ENCODE measurements at places on chromosomes 7 and 10.

DNA sequence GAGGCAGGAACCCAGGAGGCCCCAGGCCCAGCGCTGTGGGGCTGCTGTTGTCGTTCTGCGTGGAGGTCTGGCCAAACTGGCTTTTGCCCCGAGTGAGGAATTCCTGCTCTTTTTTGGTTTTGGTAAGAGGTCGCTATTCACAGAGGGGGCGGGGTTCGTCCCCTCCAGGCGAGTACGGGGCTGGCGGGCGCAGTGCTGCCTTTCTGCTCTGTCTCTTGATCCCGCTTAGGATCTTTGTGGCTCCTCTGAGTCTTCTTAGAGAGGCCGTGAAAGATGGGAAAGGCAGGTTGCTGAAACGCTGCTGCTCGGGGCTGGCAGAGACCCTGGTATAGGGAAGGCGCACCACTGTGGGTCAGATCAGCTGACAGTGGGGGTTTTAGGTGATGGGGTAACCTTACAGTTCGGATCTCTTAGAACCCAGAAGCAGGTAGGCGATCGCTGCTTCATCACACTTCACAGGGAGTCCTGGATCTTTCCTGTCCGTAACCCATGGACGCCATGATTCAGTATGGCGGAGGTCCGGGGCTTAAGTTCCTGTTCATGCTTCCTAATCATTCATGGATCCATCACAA, 136.7 kb downstream of the KIF20B start:
- no peak for DNase-seq

GRCh38 chr10:3735175-3735574, 49.8 kb downstream of the KLF6 start:
- no peak for DNase-seq

- no peak for DNase-seq
Observed at GRCh38 chr10:28963539-28964221, 286.4 kb downstream of the BAMBI start.

GRCh38 chr10:90447831-90448230, 410.0 kb downstream of the HTR7 start:
- no peak for DNase-seq

DNA sequence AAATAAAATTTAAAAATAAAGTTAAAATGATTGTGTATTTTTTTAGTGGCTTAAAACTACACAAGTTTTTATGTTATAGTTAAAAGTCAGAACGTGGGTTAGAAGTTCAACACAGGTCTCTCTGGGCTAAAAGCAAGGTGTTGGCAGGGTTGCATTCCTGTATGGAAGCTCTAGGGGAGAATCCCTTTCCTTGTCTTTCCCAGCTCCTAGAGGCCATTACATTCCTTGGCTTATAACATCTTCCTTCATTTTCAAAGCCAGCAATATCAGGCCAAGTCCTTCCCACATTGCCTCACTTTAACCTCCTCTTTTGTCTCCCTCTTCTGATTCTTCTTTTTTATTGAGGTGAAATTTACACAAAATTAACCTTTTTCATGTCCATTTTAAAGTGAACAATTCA, 52.4 kb upstream of the EEPD1 start:
- DNase-seq, result no peak

DNA sequence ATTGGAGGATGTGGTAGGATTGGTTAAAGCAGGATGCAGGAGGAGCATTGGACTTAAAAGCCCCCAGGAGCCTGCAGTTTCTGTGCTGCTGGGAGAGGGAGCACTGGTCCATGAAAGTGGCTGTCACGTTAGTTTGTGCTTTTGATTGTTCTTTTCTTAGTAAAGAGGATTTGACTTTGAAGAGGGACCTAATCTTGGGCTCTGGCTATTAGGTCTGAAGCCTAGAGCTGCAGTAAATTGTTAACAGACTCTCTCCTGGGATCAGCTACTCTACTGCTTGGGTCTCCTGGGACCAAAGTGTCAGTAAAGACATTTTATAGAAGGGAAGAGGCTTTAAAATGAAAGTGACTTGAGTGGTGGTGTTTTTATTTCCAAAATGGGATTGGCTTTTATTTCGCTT, 3.7 kb downstream of the ZFYVE27 start:
- DNase-seq, result no peak

DNA sequence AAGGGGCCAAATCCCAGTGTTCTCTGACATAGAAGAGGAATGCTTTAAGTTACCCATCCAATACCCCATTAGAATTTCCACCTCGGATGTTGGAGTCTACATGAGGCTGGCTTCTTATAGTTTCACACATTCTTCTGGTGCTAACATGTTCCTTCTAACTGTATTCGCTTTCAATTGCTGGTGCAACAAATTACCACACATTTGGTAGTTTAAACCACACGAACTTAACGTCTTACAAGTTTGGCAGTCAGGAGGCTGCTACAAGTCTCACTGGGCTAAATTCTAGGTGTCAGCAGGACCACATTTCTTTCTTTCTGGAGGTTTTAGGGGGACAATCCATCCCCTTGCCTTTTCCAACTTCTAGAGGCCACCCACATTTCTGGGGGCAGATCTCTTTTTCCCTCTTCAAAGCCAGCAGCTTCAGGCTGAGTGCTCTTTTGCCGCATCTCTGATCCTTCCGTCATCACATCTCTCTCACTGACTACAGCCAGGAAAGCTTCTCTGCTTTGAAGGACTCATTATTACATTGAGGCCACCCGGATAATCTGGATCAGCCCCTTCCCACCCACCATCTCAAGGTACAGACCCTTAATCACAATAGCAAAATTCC, 5.1 kb upstream of the MACC1 start:
- no peak for DNase-seq

GRCh38 chr10:71844084-71844483, 7.0 kb downstream of the PSAP start:
- no peak for DNase-seq

DNA sequence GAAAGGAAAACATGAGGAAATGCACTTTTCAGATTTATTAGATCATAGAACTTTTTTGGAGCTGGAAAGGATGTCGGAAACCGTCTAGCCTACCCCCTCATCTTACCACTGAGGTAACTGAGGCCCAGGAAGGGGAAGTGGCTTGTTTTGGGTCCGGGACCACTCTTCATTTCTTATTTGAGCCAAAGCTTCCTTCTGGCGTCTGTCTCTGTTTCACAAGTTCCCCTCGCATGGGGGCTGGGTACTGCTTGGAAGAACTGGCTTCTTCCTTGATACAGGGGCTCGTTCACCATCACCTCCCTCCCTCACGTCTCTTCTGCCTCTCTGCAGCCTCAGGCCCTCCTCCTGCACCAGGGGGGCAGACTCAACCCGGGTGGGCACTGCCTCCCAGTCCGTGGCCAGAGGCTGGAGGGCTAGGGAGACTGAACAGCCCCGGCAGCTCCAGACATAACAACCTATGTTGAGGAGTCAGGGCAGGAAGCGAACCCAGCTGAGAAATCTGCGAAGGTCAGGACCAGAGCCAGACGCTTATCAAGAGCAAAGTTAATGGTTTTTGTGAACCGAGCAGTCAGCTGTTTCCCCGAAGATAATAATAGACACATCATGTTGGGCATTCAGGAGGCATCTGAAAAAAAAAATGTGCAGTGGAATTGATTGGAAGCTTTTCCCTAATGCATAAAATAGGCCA, 12.9 kb downstream of the HTRA1 start:
- DNase-seq, result no peak

Measured in smooth muscle cell of the brain vasculature (primary cell).